ENCODE measurements at places on chromosomes 13 and 19. TPM values are rescaled to one million over a fixed set of nuclear protein-coding genes. Genes with fewer than 3 reads are reported as not detected.

Gene COLGALT1
- total RNA-seq = 134 TPM

Gene ZNF460
- total RNA-seq = 59.9 TPM

Gene FFAR2
- total RNA-seq = not detected

DNA sequence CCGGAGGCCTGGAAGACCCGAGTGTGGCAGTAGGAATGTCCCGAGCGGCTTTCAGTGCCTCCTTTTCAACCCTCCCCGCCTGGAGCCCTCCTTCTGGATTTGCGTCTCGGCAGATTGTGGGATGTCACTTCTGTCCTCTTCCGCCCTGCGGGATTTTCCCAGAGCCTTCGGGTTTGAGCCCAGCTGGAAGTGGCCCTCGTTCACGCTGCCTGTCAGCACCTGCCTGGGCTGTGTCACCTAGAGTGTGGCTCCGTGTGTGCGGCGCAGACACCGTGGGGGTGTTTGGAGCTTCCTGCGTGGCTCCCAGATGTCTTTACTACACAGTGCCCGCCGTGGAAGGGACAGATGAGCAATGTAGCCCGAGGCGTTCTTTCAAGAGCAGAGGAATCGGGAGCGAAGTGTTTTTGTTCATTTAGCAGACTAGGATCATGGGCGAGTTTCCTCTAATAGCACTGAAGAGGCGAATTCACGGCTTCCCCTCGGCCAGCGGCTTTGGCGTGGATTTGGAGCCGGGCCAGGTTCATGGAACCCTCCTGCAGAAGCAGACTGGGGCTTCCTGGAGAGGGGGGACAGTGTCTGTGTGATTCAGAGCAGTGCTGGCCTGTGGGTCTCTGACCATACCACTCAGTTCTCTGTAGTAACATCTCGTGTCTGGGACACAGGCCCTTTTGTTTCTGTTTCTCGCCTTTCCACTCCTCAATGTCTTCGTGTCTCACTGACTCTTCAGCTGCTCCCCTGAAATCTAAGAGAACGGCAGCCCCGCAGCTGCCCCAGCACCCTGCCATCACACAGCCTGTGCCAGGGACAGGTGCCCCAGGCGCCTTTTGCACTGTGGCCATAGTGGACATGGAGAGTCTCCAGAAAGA lies 68.0 kb downstream of the KDM4B start:
- peak; percentile 90 for DNase-seq

GRCh38 chr19:19475849-19476828 lies 39.2 kb downstream of the TSSK6 start:
- DNase-seq = peak; percentile 31

DNA sequence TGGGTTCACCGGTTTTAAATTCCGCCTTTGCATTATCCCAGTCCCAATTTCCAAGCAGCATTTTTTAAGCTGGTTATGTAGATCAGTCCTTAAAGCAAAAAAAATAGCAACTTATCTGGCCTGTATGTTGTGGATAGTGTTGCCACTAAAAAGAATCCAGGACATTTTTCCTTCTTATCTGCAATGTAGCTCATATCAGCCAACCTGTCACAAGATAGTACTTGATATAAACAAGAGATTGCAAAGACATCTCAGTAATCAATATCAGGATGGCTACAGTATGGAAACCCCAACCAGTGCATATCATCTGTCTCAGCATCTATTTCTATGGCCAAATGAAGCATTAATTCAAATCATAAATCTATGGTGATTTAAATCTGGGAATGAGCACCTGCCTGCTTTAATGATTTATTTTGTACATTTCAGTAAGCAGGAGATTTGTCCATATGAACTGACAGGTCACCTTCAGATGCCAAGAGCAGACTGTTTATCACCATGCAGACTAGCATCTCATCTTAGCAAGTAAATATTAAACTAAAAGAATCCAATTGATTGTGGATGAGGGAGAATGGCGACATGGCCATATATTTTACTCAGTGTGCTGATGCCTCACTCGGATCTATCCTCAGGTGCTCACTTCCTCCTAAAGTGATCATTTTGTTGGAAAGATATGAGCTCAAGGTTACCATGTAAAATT lies 240.4 kb downstream of the DACH1 start:
- DNase-seq = no peak

DNA sequence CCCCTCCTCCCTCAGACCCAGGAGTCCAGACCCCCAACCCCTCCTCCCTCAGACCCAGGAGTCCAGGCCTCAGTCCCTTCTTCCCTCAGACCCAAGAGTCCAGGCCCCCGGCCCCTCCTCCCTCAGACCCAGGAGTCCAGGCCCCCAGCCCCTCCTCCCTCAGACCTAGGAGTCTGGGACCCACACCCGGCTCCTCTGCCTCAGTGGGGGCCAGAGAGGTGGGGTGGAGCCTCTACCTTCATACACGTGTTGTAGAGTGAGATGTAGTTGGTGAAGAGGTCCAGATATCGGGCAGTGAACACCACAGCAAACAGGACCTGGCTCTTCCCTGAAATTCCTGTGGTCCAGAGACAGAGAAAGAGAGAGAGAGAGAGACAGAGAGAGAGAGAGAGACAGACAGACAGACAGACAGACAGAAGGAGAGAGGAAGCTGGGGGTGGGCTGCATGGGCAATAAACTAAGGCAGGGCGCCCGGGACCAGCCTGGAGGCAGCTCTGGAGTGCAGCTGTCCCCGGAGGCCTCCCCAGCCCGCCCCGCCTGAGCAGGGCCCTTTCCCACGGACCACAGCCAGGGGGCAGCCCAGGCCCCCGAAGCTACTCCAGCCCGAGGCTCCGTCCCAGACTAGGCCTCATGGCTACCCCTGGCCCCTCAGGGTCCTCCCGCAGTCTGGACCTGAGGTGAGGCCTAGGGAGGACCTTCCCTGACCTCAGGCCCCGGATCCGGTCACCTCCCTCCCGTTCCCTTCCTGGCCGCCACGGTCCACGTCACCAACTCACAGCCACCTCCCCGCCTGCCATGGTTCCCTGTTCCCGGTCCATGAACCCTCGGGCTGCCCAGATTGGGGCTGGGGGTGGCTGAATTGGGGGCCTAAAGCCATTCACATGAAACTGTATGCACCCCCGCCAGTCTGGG lies 907 bp downstream of the KDELR1 start:
- DNase-seq = peak; percentile 84

DNA sequence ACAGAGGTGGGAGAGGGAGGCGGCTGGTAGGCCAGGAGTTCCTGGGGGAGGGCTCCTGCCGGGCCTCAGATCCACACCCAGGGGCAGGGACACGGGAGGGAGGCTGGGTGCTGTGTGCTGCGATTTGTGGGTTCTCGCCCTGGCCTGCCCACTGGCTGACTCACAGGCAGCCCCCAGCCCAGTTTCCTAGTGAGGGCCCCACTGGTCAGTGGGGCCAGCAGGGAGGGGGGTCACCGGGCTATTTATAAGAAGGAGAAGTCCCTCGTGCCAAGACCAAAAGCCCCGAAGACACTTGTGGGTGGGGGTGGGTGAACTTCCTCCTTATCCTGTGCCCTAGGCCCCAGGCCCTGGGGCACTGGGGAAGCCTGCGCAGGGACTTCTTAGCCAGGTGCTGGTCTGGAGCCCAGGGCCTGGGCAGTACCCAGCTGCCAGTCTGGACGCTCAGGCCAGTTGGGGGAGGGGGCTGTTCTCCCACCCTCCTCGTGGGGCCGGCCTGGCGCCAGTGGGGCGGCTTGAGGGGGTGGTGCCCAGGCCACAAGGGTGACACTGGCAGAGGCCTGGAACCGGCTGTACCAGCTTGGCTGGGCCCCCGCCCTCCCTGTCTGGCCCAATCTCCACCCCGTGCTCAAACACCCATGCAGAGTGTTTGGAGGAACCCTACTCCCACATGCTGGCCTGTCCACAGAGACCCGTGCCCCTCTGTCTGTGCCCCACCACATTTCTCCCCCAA lies 5.0 kb upstream of the JUNB start:
- no peak for DNase-seq

All from GM23248 (cell line).